ENCODE measurements at places on chromosomes 12 and 14.

- DNase-seq = no peak
These were observed 213.5 kb upstream of the LHX5 start for GRCh38 chr12:113684908-113685782.

DNA sequence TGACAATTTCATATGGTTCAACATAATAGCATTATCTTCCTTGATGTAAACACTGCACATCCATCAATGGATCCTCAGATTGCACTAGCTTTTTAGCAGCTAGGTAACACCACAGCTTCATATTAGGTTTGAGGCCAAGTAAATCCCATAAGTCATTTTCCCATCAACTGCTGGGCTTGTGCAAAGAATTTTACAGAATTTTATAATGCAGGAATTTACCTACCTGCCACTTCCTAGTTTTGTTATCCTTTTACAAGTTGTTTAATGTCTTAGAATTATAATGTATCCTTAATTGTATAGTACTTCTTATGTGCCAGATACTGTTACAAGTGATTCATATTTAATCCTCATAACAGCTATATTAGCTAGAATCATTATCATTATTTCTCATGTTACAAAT, 36.4 kb downstream of the CPNE8 start:
- DNase-seq = no peak

- no peak for DNase-seq
These were observed 136.5 kb upstream of the SFSWAP start for GRCh38 chr12:131574395-131574771.

DNA sequence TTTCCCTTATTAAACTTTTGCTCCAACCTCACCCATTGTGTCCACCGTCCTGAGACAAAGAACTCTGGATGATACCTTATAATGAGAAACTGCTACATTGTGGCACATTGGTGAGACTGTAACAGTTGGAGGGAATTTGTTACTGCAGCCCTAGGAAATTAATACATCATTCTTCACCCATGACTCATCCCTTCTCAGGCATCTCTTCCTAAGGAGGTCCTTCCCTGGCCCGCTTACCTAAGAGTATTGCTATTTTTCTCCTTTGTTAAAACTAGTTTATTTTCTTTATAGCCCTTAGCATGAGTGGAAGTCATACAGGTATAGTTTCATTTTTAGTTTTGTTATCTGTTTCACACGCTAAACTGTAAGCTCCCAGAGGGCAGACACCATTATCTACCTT, 87.1 kb downstream of the TMEM260 start:
- DNase-seq = no peak

GRCh38 chr12:46556819-46557524, 184.4 kb upstream of the SLC38A2 start:
- DNase-seq = no peak

- DNase-seq = no peak
These were observed 80.6 kb upstream of the ETV6 start for GRCh38 chr12:11568762-11569478.

DNA sequence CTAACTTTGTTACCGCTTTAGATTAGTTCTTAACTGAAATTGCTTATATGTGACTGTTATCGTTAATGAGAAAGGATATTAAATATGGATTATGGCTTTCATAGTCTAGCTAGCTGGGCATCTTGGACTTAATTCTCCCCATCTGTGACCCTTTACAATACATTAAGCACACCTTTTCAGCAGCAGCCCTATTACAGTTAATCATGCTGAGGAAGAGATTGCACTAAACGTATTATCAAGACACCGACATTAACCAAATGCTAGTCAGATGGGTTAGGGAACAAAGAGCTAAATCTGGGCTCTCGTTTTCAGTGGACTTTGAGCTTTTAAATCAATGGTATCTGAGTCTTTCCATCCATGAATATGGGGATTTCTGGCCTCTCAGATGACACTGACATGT, 447.5 kb upstream of the DCN start:
- no peak for DNase-seq

DNA sequence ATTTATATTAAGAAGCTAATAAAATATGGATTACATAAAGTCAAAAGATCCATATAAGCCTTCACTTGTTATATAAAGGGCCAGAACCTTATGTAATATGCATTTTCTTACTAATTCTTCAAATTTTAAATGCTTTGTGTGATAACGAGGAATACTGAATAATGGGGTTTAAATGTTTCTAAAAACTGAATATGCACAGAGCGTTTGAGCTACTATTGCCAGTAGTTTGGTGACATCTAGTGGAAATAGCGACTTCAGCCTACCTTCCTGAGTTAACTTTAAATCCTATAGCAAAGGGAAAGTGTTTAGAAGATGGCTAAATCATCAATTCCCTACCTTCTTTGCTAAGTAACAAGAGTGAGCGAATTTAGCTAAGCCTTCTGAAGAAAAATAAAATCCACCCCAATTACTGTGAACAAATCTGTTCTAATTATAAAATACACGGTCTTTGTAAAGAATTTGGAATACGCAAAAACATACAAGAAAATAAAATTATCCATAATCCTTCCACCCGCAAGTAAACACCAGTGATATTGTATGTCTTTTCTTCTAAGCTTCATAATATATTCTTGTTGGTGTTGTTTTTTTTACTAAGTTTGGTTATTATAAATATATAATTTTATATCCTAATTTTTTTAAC, 115.5 kb upstream of the G2E3 start:
- DNase-seq = no peak

DNA sequence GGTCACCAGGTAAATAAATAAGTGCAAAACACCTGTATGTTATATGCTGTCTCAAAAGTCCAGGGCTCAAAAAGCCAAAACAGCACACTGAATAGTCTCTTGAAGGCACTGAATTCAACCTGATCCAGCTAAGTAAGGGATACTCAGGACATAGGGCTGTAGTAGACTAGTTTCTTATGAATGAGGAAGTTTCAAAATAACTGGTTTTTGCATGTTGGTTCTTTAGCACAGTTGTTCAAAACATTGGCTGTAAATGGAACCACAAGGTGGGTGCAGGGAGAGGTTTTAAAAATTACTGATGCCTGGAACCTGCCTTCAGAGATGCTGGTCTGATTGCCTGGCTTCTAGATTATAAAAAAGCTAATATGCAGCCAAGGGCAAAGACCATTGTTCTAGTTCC, 34.1 kb downstream of the NDUFA12 start:
- no peak for DNase-seq

DNA sequence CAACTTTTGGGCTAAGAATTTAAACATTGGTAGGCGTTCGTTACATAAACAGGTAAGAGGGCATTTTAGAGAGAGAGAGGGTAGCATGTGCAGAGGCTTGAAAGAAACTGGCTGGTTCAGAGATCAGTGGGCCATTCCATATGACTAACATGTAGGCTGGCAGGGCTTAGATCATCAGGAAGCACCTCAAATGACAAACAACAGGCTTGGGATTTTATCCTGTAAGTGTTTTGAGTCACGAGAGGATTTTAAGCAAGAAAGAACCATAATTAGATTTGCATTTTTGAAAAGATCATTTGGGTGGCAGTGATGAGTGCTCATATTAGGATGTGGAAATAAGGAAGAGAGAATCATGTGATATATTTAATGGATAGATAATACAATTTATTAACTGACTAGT, 8.7 kb upstream of the PLEKHA5 start:
- no peak for DNase-seq

- DNase-seq = no peak
These were observed 125.9 kb downstream of the ACSS3 start for GRCh38 chr12:81203671-81204204.

GRCh38 chr12:90490355-90490754, 464.6 kb downstream of the CCER1 start:
- DNase-seq = no peak

DNA sequence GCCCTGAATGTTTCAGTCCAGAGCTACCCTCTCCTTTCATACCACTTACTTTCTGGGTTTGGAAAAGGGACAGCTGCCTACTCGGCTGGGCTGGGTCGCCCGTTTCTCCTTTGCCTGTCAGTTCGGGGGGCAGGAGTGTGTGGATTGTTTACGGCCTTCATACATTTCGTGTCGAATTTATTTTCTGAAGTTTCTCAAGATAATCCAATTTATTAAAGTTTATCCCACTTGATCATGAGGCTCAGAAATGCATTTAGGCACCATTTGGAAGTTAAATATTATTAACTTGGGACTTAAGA, 608 bp downstream of the ZNF410 start:
- DNase-seq = no peak

DNA sequence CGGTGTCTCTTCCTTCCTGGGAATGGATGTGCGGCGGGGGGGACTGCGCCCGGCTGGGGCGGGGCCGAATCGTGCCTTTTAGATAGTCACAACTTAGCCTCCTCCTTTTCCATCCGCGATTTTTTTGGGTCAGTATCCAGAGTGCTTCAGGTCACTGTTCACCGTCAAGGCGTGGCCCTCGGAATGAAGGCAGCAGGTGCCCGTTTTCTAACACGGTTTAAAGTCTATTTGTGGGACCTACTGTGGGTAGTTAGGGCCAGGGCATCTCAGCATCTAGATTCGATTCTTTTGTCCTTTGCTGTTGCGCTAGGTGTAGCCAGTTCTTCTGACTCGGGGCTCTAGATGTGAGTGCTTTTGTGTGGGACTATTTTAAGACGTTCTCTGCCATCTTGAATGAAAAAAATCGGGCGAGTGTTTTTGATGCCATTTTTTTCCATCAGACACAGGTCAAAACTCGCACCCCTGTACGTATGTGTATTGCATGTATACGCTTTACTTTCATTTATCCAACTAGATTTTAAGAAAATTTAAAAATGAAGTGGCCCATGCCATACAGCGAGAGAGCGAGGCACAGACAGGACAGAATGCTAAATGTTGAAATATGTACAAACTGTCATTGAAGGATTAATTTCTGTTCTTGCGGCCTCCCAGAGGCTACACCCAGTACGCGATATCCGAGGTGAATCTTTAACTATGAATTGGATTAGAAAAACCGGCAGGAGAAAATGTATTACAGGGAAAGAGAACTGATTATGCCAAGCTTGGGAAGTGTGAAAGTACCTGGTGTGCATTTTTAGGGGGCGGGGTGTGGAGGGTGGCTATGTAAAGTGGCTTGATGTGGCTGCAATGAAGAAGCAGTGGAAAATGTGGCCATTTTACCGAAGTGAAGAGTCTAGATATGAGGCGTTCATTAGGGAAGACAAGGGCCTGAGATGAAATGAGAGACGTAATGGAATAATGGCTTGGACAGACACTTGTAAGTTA, 835 bp downstream of the VEZT start:
- DNase-seq = no peak

DNA sequence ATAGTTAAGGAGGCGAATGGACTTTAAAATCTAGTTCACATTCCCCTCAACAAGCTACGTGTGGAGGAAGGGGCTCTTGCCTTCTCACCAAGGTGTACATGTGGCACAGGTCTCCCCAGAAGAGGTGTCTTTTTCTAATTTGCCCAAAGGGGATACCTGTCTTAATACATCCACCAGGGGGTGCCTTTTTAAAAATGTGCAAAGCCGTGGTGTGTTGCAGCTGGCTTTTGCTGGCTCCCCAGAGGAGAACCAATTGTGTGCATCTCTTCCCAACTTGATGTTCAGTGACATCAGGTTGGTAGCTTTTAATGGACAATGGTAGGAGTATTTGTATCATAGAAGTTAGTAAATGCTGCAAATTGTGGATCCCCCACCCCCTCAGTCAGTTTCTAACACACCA, 33.8 kb downstream of the CREBL2 start:
- DNase-seq = no peak

DNA sequence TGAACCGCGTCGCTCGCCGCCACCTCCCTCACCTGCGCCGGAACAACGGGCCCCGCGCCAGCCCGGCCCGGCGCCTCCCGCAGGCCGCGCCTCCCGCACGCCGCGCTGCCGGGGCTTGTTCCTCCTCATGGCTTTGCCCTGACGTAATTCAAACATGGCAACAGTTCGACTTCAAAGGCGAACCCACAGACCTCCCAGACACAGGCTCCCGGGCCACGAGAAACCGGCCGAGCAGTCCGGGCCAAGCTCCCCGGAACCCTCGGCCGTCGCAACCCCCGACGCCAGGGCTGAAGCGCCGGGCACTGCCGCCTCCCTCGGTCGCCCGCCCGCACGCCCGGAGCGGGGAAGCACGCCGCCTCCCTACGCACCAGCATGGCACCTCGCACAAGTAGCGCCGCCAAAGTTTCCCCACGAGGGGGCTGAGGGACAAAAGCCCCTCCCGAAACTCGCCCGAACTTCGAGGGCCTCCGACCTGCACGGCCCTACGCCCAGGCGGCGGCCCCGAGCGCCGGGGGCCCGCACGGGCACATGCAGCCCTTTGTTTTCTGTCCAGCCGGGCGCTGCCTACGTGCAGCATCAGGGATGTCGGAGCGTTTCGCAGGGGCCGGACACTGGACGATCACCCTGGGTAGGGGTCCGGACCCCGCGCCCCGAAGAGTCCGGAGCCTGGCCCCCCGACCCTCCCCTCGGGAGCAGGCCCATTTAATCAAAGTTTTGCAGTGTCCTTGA, 1.7 kb downstream of the SINHCAF start:
- DNase-seq = peak; percentile 45

GRCh38 chr12:89269174-89269573, 83.1 kb downstream of the DUSP6 start:
- DNase-seq = no peak

DNA sequence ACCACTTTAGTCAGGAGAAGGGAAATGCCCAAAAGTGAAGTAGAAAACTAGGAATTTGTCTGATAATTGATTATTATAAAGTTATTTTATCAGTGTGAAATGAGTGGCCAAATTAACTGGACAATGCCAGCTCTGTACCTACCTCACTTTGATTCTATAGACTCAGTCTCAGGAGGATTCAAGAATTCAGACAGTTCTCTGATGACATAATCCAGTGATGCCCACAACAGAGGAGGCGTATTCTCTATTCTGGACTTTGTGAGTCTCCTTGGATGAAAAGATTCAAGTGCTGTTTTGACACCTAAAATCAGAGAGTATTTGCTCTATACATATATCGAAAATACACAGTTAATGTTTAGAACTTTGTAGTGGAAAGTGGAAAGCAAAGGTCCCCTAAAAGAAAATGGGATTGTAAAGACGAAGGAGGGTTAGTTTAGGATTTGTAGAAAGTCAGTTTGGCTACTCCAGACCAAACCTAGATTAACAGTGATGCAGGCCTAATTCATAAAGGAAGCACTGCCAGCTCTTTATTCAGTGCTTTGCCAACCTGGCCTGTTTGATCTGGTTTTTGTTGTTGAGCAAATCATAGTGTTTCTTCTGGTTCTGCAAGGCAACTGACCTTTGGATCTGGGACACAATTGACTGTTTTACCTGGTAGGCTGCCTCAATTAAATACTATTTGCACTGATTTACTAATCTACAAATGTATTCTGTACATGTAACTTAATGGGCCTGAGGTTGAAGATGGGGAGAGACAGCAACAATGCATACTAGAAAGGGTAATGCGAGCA, 67.4 kb downstream of the DAD1 start:
- DNase-seq = no peak
